ENCODE measurements at places on chromosomes 6 and 20.

GRCh38 chr6:142679907-142680700 lies 264.9 kb downstream of the HIVEP2 start:
- DNase-seq, result no peak

GRCh38 chr6:162854228-162854627 lies 126.5 kb downstream of the PACRG start:
- no peak for DNase-seq

DNA sequence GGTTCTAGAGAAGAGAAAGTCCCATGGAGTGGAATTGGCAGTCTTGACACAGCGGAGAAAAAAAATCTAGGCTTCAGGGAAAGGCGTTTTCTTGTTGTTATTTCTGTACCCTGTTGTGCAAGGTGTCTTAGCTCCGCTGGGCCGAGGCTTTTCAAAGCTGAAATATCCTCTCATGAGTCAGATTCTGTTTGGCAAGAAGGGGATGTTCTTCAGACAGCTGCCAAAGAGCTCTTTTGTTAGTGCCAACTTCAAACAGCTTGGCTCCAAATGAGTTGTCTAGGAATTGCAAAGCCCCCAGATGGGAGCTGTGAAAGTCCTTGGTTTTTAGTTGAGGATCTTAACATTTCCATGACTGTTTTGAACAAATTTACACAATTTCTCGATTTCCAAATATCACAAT lies 45.6 kb downstream of the LRRN4 start:
- DNase-seq, result no peak

DNA sequence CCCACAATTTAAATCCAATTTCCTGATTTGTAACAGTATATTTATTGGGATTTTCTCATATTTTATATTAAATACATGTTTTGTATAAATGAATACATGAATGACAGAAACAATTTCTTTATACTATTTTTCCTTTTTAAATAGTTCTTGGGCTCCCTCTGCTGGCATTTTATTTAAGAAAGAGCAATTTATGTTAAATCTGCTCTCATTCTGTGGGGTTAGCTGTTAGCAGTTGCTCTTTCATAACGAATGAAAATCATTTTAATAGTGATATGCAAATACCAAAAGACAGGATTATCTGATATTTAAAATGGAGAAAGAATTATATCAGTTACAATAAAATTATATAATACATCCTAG lies 118.3 kb downstream of the RALGAPA2 start:
- DNase-seq, result peak; percentile 75

DNA sequence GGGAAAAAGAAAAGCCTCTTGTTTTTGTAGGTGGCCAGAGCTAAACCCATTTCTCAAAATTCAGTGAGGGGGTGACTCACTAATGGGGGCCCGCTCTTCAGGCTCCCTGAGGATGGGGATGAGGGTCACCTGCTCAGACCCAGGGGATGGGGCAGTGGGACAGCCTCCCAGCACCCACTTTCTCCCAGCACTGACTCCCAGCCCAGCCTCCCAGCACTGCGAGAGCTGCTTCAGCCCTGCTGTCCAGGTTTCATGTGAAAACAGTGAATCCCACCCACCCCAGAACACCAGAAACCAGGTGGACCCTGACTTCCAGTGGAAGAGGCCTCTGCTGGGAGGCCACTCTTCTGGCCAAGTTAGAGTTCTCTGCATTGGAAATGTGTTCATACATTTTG lies 362.6 kb downstream of the CDH4 start:
- no peak for DNase-seq

- peak; percentile 61 for DNase-seq
These were observed 182.5 kb upstream of the LAMP5 start for GRCh38 chr20:9331707-9332435.

- no peak for DNase-seq
These were observed 40.3 kb downstream of the STK35 start for GRCh38 chr20:2141600-2142575.

- DNase-seq, result no peak
These were observed 44.7 kb upstream of the SIRPG start for GRCh38 chr20:1702328-1702727.

GRCh38 chr20:23456873-23457272 lies 4.2 kb upstream of the CST11 start:
- no peak for DNase-seq

DNA sequence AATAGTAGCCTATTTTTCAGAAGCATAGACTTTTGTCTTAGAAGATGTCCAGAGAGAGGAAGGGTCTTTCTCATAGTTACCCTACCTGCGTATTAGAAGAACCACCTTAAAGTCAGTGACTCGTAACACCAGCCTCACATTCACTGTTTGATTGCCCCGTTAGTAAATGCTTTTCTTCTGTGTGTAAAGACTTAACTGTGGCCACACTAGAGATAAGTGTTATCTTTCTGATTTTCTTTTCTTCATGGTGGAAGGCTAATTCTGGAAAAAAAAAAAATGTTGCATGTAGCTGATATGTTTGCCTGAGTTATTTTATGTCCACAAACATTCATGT lies 83.9 kb downstream of the SAMD3 start:
- DNase-seq, result no peak

GRCh38 chr20:21342656-21343345 lies 39.7 kb downstream of the XRN2 start:
- DNase-seq, result no peak

DNA sequence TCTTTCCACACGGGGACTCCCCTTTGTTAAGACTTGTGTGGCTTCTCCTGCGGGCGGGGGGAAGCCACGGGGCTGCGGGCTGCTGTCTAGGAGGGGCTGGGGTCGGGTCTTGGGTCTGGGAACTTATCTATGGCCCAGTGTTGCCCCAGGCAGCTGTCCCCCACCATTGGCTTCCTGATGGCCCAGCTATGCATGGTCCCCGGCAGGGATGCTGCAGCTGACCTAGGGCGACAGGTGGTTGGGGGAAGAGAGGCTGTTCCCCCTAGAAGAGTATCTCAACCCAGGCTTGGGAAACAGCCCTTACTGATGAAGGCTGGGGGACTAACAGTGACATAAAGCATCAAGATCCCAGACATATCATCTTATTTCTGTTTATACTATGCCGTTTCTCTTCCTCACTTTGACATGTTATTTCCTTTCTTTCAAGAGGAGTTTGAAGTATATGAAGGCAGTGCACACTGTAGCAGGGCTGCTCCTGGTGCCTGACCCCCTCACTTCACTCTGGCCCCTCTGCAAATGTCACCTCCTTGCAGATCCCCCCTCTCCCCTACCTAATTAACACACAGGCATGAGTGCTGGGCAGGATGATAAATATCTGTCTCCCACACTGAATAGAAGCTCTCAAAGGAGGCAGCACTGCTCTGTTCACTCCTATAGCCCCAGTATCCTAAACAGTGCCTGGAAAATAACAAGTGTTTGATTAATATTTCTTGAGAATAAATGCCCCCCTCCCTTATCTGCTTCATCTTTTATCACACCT lies 87.0 kb downstream of the HIVEP2 start:
- DNase-seq, result peak; percentile 21
